ENCODE measurements at places on chromosomes 11 and 22. TPM values are rescaled to one million over a fixed set of nuclear protein-coding genes. Genes with fewer than 3 reads are reported as not detected.
A peak's percentile ranks its signal among the peaks of the same experiment; 100 is the strongest.

The DDX10 gene
- total RNA-seq: 11.8 TPM

- DNase-seq: no peak
Observed at GRCh38 chr22:46582281-46582933, 37.8 kb upstream of the GRAMD4 start.

DNA sequence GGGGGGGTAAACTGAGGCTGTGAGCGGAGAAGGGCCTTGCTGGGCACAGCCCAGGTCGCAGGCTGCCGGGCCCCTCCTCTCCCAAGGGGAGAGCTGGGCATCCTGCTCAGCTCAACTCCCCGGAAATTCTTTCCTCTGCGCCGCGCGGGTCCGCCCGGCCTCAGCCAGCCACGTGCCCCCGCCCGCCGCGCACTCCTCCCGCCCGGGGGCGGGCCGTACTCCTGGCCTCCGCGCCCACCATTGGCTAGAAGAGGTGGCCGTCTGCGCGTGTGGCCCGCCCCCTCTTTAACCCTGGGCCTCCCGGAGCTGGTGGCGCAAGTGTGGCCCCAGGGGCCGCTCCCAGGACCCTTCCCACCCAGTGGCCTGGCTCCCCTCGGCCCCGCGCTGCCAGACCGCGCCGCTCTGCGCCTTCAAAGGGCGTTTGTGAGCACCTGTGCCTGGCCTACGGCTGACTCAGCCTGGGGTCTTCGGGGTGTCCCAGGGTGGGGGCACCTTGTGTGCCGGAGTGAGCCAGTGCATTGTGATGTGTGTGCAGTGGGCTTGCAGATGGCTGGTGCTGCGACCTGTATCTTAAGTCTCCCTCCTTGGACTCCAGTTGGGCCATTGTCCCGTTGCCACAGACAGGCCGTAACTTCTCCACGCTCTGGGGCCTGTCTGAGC, 2.0 kb downstream of the MRGPRF start:
- peak; percentile 84 for DNase-seq

DNA sequence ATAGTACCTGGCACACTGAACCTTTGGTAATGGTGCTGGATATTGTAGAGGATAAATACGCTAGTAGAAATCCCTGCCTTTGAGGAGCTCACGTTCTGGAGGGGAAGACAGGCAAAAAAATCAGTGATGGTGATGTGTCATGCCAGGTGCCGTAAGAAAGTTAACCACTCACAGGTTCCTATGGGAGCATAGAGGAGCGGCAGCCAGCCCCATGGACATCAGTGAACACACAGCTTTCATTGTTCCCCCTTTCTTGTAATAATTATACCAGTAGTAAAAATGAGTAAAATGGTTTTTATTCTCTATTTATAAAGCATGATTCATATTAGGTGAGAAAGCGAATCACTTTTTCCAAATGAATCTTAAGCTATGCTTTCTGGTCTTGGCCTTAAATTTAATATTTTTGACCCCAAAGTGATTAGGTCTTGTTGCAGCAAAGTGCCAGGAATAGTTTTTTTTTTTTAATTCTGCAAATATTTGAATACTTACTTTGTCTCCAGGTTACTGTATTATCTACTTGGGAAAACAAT, 57.9 kb downstream of the UVRAG start:
- DNase-seq: no peak

The SCGB1D2 gene
- not detected for total RNA-seq

The TMEM191B gene
- not detected for total RNA-seq

DNA sequence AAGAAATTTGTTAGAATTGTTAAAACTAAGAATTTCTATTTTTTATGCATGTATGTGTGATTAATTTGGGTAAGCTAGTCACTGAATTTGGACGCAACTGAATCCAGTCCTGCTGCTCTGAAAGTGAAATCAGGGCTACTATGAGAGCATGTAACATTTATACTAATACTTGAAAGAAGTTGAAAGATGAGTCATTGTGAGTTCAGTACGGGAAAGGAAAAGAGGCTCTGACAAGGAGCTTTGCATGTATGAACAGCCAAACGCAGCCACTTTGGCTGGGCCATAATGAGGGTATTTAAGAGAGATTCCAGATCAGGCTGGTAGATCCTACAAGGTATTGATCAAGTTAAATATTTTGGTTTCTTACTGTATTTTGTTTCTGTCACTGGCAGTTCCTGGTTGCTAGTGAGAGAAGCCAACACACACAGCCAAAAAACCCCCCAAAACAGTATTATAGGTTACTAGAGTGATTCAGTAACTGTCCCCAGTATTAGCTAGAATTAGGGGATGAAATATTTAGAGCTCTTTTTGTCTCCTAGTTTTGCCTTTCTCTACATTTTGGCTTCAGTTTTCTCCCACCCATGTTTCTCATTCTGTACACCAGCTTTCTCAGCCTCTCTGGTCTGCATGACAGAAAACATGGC, 14.1 kb downstream of the AASDHPPT start:
- no peak for DNase-seq

DNA sequence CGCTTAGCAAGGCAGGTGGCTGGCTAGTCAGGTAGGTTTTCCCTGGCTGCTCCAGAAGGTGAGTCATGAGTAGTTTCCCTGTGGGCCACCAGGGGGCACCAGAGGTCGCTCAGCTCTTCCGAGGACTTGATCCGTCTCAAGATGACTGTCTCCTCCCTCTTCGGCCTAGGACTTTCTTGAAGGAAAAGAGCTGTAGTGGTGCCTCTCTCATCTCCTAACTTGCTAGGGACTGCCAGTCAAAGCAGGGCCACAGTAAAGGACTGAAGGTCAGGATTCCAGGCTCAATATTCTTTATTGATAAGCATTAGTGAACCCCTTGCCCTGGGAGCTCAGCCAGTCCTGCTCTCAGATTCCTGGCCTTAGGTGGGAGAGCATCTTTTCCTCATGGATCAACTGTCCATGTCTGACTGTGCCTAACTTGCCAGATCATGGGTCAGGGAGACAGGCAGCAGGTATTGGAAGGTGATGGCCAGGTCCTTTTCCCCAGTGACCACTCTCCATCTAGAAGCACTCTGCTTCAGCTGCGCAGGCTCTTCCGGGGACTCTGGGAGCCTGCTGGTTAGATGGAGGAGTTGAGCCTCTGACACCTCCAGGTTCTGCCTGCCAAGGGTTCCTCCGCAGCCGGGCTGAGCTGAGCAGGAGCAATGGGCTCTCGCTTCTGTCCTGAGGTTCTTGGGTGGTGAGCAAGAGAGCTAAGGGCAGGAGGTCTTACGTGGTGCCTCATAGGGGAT, 1.9 kb downstream of the POLD4 start:
- DNase-seq: no peak

DNA sequence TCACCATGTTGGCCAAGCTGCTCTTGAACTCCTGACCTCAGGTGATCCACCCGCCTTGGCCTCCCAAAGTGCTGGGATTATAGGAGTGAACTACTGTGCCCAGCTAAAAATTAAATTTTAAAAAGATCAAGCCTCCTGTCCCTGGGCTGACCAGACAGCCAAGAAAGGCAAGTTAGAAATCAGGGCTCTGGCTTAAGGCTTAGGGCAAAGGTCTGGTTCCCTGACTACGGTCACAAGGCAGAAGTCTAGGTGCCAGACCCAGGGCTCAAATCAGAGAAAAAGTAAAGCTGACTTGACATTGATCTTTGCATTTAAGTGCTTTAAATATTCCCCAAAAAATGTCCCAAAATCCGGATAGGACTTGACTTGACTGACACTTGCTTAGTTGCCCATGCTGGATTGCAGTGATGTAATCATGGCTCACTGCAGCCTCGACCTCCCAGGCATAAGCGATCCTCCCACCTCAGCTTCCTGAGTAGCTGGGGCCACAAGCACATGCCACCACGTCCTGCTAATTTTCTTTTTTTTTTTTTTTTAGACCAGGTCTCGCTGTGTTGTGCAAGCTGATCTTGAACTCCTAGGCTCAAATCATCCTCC, 17.3 kb upstream of the CRKL start:
- no peak for DNase-seq

The ANO1 gene
- 29.4 TPM for total RNA-seq

DNA sequence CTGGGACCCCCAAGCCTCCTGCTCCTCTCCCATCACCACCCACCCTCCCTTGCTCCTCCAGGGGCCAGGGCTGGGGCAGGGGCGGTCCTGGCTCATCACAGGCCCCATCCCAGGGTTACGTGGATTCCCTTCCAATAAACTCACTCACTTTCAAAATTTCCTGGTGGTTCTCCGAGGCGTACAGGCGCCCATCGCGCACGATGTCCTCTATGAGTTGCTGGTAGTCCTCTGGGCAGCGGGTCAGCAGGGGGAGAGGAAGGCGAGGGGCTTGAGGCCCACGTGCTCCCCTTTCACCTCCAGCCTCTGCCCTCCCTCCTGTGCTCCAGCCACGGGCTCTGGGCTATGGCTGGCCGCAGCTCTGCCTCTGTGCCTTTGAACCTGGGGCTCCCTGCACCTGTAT, 20.5 kb upstream of the TTLL12 start:
- DNase-seq: no peak

GRCh38 chr11:46362156-46363030, 15.1 kb downstream of the DGKZ start:
- DNase-seq: no peak

GRCh38 chr11:118621784-118622375, 14.5 kb downstream of the PHLDB1 start:
- DNase-seq: no peak

- DNase-seq: peak; percentile 69
Observed at GRCh38 chr22:42397332-42398249, 34.6 kb downstream of the NFAM1 start.

Data from right atrium auricular region (tissue), 2 donors.